A549 (cell line): ENCODE measurements at places on chromosomes 1 and 21. TPM values are rescaled to one million over a fixed set of nuclear protein-coding genes. Genes with fewer than 3 reads are reported as not detected.

Gene LCE3C
- polyA plus RNA-seq, result not detected in 3 replicates

Gene DMAP1
- 26.3 to 30.6 TPM (median 26.7 TPM) in 3 replicates for polyA plus RNA-seq

DNA sequence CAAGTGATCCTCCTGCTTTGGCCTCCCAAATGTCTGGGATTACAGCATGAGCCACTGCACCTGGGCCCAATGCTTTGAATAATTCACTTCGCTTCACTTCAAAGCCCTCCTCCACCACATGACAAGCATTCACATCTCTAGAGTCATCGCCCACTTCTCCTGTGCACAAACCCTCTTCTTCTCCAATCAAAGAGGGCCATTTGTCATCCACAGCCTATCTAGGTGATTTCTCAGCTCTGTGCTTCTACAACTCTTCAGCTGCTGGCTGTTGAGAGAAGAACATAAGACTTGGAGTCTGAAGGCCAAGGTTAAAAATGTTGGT lies 20.1 kb upstream of the PSMB2 start:
- DNase-seq, result no peak

Gene FLG2
- not detected in 3 replicates for polyA plus RNA-seq

DNA sequence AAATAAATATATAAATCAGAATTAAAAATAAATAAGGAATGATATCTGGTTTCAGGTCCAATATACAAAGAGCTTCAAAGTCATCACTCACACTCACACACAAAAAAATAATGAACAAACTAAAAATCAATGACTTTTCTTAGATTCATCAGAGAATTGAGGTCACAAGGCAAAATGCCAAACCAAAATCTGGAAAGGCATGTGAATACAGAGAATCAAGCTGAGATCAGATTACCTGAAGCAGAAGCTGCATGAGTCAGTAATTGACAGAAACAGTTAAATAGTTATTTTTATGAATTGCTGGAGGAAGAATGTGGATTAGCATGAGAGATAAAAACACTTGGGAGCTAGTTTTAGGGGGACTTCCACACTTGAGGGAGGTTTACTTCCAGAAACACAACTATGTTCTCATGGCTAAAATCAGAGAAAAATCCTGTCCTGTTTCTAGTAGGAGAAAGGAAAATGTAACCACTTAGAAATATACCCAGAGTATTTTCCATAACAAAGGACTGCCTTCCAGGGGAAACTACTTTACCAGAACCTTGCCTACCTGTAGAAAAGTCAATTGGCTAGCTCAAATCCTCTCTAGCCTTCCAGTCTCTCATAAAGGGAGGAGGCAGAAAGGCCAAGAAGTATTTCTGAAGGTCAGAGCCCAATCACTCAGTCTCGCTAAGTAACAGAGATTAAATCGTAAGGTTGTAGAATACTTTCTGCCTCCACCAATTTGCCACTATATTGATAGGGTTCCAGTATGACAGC lies 536.6 kb upstream of the NR5A2 start:
- DNase-seq, result no peak
